ENCODE measurements at places on chromosomes 5 and 9.
A peak's percentile ranks its signal among the peaks of the same experiment; 100 is the strongest.

- H3K4me3 ChIP-seq = no peak overlapping the region
- no peak overlapping the region for H3K27ac ChIP-seq
- no peak for DNase-seq
Observed at GRCh38 chr9:84996029-84996428, 326.5 kb downstream of the NTRK2 start.

GRCh38 chr5:92951746-92952145, 629.3 kb downstream of the NR2F1-AS1 start:
- no peak for DNase-seq
- H3K36me3 ChIP-seq = no peaks in the 10 kb centered on the region
- H3K27ac ChIP-seq = no peak overlapping the region
- no peaks in the 10 kb centered on the region for H3K27me3 ChIP-seq
- no peaks in the 10 kb centered on the region for H3K4me1 ChIP-seq
- H3K4me3 ChIP-seq = no peak overlapping the region

- peak overlapping the region; percentile 22 for H3K4me3 ChIP-seq
- peak; percentile 90 for DNase-seq
- H3K27ac ChIP-seq = no peak overlapping the region
- no peaks in the 10 kb centered on the region for H3K36me3 ChIP-seq
Observed at GRCh38 chr9:127921557-127922120, 4.8 kb upstream of the ST6GALNAC4 start.

GRCh38 chr5:91281401-91281800, 101.7 kb downstream of the ARRDC3 start:
- no peak overlapping the region for H3K4me3 ChIP-seq
- peaks cover 19% of the 10 kb centered on the region for H3K4me1 ChIP-seq
- H3K27me3 ChIP-seq = no peaks in the 10 kb centered on the region
- peak overlapping the region; percentile 89 for H3K27ac ChIP-seq
- H3K36me3 ChIP-seq = no peaks in the 10 kb centered on the region

DNA sequence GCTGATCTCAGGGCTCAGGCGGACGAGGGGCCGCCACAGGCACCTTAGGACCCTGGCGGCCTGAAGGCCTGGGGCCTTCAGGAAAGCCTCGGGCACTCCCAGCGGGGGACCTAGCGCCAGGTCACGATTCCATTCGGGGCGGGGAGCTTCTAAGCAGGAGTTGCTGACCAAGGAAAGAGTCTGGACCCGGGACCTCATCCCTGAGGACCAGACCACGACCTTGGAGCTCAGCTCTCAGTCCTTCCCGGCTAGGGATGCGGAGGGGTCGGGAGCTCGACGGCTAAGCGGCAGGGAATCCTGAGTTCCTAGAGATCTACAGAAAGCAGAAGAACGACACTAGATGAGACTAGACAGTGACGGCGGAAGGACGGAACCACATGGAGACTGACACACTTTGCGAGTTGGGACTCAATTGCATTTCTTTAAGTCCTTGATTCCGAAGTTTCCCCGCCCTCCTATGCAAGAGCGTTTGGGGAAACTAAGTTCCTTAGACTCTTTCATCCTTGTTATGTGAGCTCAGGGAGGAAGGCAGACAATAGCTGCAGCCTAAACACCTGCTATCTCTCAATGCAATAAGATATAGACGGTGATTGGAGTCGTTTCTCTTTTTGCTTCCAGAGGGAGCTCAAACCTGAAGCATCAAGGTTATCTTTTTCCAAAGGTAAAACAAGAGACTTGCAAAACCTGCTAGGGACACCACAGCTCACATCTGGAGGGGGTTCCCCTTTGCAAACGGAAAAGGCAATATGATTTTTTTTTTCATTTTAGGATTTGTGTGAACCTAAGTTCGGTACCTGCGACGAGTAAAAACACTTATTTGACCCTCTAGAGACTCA, 9.7 kb downstream of the NR2F1-AS1 start:
- H3K36me3 ChIP-seq = no peaks in the 10 kb centered on the region
- no peak overlapping the region for H3K4me3 ChIP-seq
- DNase-seq = no peak
- H3K27ac ChIP-seq = no peak overlapping the region

DNA sequence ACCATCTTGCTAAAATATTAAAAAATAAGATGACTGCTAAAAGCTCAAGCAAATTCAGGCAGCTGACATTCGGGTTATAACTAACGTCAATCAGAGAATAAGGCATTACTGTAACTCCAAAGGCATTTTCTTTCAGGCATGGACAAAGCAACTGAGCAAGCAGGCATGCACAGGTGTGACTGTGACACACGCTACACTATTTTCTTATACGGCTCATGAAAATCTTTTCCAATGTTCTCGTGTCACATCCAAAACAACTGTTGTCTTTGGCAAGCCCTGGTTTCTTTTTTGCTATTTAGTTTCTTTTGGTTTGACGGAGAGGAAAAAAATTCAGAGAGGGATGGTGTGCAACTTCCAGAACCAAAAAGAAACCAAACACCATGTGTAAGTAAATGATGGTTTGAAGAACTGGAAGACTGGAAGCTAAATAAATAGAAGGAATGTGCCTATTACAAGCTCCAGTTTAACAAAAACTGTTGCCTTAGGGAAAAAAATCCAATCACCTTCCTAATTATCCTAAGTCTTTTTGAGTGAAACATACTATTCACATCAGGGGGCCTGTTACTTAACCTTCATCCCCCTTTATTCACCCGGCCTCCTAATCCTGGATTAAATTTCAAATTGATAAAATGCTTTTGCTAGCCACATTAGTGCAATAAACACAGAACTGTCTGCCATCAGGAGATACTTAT, 277.6 kb downstream of the PSAT1 start:
- no peak for DNase-seq
- H3K27me3 ChIP-seq = no peaks in the 10 kb centered on the region
- H3K4me3 ChIP-seq = no peak overlapping the region
- no peak overlapping the region for H3K27ac ChIP-seq

DNA sequence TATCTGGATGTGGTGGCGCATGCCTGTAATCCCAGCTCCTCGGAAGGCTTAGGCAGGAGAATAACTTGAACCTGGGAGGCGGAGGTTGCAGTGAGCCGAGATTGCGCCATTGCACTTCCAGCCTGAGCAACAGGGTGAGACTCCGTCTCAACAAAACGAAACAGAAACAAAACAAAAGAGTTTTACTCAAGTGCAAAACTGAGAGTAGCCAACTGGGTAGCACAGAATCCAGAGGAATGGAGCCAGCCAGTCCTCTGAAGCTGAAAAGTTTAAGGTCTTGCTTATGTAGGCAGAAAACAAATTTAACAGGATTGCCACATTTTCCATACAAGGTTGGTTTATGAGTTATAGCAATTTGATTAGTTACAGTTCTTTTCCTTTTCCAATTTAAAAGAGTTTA, 32.0 kb downstream of the SPIN1 start:
- peaks cover 25% of the 10 kb centered on the region for H3K36me3 ChIP-seq
- H3K27ac ChIP-seq = no peak overlapping the region
- no peaks in the 10 kb centered on the region for H3K27me3 ChIP-seq
- DNase-seq = no peak
- H3K4me1 ChIP-seq = no peaks in the 10 kb centered on the region

DNA sequence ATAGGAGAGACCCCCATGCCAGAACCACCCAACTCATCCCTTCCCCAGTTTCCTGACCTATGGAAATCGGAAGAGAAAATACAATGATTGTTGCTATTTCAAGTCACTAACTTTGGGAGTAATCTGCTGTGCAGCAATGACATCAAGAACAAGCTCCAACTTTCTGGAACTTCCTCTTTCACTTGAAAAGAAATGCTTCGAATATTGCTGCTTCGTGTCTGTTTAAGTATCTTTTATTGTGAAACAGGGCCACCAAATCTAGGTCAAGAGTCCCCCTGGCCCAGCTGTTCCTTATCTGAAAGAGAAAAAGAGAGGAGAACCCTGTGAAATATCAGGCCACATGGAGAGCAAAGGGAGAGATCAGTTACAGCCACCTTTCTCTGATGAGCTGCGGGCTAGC, 59.4 kb upstream of the DNAH5 start:
- DNase-seq = no peak
- no peaks in the 10 kb centered on the region for H3K36me3 ChIP-seq
- H3K27ac ChIP-seq = no peak overlapping the region
- H3K4me3 ChIP-seq = no peak overlapping the region

GRCh38 chr9:27628311-27628710, 55.0 kb upstream of the C9orf72 start:
- no peak overlapping the region for H3K4me3 ChIP-seq
- no peaks in the 10 kb centered on the region for H3K27me3 ChIP-seq
- DNase-seq = no peak
- no peak overlapping the region for H3K27ac ChIP-seq
- H3K36me3 ChIP-seq = no peaks in the 10 kb centered on the region

DNA sequence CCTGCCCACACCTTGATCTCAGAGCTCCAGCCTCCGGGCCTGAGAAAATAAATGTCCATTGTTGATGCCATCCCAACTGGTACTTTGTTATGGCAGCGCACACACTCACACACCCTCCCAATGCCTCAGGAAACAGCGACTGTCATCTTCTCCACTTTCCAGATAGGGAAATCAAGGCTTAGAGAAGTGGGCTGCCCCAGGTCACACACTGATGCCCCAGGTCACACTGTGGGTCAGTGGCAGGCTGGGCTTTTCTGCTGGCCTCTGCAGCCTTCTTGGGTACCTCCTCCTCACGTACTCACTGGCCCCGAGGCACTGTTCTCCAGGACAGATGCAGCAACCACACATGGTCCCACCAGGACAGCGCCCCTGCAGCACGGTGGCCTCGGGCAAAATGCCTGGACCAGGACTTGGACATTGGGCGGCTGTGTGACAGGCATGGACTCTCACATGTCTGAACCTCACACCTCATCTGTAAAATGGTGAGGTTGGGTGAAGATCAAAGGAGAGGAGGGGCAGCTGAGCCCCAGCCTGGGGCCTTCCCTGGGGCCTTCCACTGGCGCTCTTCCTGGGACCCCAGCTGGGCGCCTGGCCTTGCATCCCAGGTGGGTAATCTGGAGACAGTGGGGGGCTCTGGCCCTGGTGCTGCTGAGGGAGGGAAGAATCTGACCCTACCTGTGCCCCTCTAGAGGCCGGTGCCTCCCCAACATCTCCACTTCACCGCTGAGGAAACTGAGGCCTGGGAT, 156.0 kb downstream of the COL23A1 start:
- peaks cover 28% of the 10 kb centered on the region for H3K4me1 ChIP-seq
- no peak for DNase-seq
- H3K4me3 ChIP-seq = no peak overlapping the region
- no peaks in the 10 kb centered on the region for H3K36me3 ChIP-seq

GRCh38 chr9:30997291-30997690, 1387.2 kb upstream of the ACO1 start:
- DNase-seq = no peak
- no peaks in the 10 kb centered on the region for H3K4me1 ChIP-seq
- no peak overlapping the region for H3K4me3 ChIP-seq

- H3K4me1 ChIP-seq = no peaks in the 10 kb centered on the region
- no peak overlapping the region for H3K27ac ChIP-seq
- no peaks in the 10 kb centered on the region for H3K27me3 ChIP-seq
Observed at GRCh38 chr5:102231693-102232619, 64.1 kb downstream of the SLCO4C1 start.

DNA sequence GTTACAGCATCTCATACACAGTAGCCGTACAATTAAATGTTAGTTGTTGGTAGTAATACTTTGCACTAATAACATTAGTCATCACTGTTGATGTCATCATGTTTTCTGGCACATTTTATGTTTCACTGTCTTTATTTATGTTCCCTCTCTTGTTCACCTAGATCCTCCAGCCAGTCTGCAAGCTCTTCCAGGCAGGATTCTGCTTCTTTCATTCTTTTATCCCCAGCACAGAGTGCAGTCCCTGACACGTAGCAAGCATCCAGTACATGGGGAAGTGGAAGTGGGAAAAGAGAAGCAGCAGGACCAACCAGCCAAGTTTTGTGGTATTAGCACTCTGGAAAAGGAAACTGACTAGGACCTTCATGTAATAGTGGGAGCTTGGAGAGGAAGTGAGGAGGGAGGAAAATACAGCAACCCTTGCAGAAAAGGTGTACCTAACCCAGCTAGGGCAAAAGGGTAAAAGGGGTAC, 89.7 kb upstream of the SLC44A1 start:
- no peak overlapping the region for H3K27ac ChIP-seq
- no peak overlapping the region for H3K4me3 ChIP-seq
- no peak for DNase-seq

DNA sequence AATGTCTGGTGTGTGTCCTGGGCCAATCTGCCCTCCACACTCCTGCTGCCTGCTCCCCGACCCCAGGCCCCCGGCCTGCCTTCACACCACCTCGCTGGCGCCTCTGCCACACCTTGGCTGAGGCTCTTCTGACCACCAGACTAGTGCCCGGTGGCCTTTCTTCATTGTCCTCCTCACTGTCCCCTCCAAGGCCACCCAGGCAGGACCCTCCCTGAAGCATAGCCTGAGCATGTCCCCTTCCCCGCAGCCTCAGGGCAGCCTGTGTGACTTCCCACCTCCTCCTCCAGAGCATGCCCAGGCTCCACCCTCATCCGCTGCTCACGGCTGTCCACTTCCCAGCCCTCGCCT, 154.6 kb downstream of the OLFM1 start:
- H3K27ac ChIP-seq = no peak overlapping the region
- no peak for DNase-seq
- H3K4me3 ChIP-seq = no peak overlapping the region
- H3K27me3 ChIP-seq = peaks cover 71% of the 10 kb centered on the region

DNA sequence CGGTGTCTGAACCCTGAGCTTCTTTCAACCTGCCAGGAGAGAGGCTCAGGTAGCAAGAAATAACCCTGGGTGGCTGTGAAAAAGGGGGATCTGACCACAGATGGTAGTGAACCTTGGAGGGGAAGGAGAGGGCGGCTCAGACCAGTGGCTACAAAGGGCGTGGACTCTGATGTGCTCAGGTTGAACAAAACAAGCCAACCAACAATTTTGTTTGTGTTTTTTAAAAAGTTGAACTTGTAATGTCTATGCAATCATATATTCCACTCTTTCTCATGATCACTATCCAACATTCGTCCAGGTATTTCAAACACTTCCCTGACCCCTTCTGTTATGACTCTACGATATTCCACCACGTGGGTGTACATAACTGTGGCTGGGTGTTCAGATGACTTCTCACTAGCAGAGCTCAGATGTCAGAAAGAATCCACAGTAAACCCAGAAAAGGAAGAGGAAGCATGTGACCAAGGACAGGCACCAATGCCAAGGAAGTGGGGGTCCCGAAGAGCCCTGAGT, 20.0 kb downstream of the PTPN3 start:
- peaks cover 3% of the 10 kb centered on the region for H3K27me3 ChIP-seq
- no peak overlapping the region for H3K4me3 ChIP-seq
- no peak overlapping the region for H3K27ac ChIP-seq
- peaks cover 42% of the 10 kb centered on the region for H3K4me1 ChIP-seq
- H3K36me3 ChIP-seq = no peaks in the 10 kb centered on the region
- no peak for DNase-seq

- no peak for DNase-seq
- no peaks in the 10 kb centered on the region for H3K4me1 ChIP-seq
- no peak overlapping the region for H3K4me3 ChIP-seq
- no peaks in the 10 kb centered on the region for H3K27me3 ChIP-seq
Observed at GRCh38 chr5:109533751-109534272, 124.0 kb upstream of the PJA2 start.

DNA sequence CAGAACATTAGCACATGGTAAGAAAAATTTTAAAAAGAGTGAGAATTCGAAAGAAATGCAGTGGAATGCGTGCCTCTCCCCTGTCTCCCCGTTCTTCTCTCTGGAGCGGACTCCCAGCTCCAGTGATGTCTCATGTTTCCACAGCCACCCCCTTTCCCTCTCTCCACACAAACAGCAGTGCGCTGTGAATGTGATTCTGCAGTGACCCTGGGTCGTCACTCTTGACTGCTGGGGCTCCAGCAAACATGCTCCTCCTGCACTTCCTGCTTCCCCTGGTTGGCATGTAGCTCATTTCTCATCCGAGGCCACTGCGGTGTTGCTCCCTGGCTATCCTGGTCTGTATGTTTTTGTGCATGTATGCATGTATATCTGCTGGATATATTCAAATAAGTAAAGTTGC, 13.3 kb downstream of the PHF2 start:
- DNase-seq = no peak
- no peaks in the 10 kb centered on the region for H3K36me3 ChIP-seq
- H3K4me3 ChIP-seq = no peak overlapping the region
- no peak overlapping the region for H3K27ac ChIP-seq

All from suprapubic skin (tissue), 4 donors.